ENCODE measurements at places on chromosomes 13 and 19.

DNA sequence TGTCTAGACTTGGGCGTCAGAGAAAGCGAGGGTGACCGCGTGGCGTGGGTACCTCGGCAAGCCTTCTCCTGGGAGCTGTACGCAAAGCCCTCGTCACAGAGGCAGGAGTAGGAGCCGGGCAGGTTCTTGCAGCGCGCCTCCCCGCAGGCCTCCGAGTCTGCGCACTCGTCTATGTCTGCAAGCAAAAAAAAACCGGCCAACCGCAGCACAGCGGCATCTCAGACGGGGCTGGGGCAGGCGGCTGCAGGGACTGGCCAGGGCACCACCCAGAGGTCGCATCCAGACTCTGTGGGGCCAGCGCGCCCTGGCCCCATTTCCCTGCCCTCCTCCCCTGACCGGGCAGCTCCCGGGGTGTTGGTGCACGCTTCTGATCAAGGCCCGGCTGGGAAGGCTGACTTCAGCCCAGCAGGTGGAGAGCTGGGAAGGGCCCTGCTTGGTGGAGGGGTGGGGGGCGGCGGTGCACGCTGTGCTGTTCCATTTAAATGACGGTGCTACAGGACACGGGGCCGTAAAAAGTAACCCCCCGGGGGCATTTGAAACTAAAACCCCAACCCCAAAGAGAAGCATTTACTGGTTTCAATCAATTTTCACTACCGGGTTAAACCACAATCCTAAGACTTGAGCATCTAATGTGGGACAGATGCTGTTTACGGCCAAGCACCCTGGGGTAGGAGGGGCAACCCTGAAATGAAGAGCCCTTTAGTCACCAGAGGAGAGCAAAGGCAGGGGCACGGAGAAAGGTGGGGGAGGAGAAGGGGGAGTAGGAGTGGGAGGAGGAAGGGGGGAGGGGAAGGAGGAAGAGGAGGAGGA lies 28.2 kb downstream of the GAS6 start:
- no peak for DNase-seq

DNA sequence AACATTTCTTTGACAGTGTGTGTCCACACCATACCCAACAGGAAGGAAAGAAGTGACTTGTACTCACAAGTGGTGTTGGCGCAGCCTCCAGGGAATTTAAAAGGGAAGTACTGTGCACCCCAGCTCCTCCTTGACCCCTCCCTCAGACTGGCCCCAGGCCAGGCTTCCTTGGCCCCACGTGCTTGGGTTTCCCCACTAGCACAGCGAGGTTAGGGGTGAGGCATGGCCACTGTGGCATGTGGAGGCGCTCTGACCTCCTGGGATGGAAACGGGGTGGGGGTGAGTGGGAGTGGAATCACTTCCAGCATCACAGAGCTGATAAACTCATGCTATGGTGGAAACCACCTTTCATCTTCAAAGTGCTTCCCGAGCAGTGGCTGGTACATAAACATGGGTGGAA lies 168.6 kb downstream of the ZNF536 start:
- no peak for DNase-seq

DNA sequence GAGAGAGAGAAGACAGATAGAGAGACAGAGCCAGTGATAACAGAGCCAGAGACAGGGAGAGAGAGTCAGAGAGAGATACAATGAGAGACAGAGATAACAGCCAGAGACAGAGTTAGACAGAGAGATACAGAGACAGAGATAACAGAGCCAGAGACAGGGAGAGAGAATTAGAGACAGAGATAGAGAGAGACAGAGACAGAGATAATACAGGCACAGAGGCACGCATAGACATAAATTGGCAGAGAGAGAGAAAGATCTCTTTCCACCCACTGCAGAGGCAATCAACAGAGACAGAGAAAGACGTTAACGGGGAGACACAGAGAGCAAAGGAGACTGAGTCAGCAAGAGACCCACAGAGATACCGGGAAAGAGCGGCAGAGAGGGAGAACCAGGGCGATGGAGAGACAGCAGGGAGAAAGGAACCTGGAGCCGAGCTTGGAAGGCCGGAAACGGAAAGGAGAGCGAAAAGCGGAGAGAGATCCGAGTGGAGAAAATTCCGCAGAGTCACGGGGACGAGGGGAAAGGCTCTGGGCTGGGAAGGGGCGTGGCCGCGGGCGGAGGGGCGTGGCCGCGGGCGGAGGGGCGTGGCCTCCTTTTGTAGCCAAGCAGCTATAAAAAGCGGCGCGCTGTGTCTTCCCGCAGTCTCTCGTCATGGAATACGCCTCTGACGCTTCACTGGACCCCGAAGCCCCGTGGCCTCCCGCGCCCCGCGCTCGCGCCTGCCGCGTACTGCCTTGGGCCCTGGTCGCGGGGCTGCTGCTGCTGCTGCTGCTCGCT lies at the start of gene TNFSF9:
TNFSF9 (plus strand) TSS at position 641 of the 777 bp plus-strand sequence; CDS start at position 652, 11 bp downstream.
- DNase-seq = peak; percentile 46

DNA sequence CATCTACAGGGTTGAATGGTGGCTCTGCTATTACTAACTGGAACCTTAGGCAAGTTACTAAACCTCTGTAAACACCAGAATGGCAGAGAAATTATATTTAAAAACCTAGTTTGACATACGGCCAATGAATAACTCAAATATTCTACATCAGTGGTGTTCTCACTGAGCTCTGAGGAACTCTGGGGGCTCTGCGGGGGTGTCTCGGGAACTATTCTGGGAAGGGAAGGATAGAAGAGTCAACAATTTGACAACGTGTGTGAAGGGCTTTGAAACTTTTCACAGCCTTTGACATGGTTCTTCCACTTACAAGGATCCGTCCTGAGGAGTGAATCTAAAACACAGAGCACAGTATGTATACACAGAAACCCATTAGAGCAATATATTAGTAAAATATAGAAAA lies 38.7 kb downstream of the SOHLH2 start:
- no peak for DNase-seq

GRCh38 chr19:36775768-36776167 lies 3.2 kb upstream of the ZNF850 start:
- no peak for DNase-seq

DNA sequence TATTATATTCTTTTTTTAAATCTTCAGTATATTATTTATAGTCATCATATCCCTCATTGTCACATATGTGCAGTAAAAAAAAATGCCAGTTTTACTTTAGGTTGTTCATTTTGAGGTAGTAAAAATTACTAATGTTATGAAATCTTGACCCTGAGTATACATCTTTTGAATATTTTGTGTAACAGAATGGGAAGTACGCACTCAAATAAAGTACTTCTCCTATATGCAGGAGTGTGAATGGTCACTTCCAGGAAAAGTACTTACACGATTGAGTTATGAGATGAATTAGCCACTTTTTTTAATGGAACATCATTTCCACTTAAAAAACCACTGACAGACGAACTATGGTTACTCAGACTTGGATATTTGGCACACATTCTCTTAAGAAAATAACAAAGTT lies 58.5 kb downstream of the C13orf42 start:
- DNase-seq = no peak

DNA sequence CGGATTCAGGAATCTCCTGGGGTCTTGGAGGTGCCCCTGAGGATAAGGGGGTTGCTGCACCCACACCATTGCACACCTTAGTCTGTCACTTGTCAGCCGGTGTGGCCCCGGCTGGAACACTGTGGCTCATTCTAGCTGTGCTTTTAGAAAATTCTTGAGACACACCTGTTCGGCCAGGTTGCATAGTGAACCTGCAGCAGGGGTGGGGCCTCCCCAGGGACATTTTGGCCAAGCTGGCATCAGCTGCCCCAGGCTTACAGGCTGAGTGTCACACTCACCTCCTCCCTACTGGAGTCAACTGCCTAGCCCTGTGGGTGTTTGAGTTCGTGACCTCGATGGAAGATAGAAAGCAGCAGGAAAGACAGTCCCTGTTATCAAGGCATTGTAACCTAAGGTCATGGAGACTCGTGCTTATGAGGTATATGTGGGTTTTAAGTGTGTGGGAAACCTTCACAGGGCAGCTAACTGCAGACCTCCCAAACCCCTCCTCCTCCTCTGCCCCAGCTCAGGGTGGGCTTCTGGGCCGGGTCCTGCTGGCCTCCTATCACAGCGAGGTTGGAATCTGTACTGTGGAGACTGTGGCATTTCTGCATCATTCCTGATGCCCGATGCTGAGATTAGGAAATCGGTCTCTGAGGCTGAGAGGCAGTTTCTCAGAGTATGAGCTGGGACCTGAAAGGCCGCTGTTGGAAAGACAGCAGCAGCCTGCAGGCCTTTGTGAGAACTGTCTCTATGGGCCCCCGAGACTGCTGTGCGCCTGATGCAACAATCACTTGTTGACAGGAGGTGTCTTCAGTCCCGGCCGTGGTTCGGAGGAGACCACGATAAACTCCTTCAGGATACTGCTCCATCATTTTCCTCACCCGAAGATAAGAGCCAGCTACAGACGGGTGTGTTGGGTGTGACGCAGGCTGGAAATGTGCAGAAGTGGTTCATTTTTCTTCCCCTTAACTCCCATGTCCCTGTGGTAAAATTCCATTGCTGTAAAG lies 72.2 kb downstream of the ATP11A start:
- no peak for DNase-seq

GRCh38 chr13:93857126-93857525 lies 622.4 kb downstream of the DCT start:
- no peak for DNase-seq

DNA sequence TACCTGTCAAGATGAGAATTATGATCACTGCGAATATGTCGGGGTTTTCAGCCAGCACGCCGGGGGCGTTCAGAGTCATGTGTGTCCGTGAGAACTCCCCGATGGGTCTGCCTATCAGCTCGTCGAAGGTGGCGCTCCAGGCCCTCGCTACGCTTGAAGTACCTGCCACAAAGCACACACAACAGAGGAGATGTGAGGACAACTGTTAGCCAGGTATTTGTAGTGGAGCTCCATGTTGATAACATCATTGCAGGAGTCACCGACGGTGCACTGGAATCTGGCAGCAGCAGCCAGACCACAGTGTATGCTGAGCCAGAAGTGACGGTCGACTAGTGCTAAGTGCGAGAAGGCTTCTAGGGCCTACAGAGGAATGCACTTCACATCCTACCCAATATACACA lies 62.7 kb downstream of the SLC7A1 start:
- DNase-seq = no peak

DNA sequence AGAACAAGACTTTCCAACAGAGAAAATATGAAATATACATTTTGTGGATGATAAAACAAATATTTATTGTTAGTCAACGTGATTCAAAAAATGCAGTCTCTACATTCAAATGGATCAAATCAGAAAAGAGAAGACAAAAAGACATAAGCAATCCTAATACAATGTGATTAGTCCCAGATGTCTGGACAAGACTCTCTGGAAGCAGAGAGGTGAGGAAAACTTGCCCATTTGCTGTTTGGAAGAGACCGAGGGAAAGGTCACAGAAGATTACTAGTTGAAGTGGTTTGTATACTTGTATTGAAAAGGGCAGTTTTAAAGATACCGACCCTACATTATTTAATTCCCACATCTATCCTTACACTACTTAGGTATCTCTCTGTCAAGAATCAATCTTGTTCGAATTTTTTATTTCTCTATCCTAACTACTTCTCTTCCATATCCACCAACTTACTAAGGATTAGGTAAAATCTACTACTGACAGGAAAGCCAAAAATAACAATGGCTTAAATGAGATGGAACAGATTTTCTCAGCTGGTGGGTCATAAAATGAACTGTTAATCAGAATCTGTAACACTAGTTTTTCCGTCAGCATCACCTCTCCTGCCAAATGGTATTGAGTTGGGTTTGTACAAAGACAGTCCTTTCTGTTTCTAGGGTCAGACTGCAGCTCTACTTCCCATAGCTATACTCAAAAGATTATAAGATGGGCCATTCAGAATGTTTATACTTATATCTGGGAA lies 497.1 kb downstream of the DCT start:
- DNase-seq = no peak

GRCh38 chr13:75072368-75072767 lies 409.6 kb downstream of the TBC1D4 start:
- no peak for DNase-seq

GRCh38 chr13:100269837-100270236 lies 180.9 kb downstream of the PCCA start:
- no peak for DNase-seq
